ENCODE measurements at places on chromosomes 4 and X. TPM values are rescaled to one million over a fixed set of nuclear protein-coding genes. Genes with fewer than 3 reads are reported as not detected.

The FDCSP gene
- total RNA-seq, result not detected

- no peak for DNase-seq
Observed at GRCh38 chr4:181753207-181753606, 490.0 kb upstream of the TENM3 start.

DNA sequence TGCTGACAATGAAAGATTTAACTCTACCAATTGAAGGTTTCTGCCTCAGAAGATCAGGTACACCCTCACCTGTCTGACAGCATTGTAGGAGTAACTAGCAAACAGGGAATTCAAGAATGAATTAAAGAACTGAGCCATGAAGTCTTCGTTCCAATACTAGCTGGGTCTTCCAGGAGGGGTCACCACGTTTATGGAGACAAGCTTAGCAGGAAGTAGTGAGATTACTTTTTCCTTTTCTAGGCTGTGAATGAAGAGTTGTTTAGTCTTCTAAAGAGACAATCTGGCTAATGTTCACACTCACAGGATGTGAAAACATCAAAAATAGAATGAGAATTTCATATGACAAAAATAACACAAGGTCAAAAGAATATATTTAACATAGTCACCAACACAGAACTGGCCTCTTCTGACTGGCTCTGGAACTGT is 54.9 kb downstream of the REELD1 start:
- DNase-seq, result no peak

The TEX13B gene
- total RNA-seq, result not detected

The SLC49A3 gene
- total RNA-seq, result 0.62 TPM

DNA sequence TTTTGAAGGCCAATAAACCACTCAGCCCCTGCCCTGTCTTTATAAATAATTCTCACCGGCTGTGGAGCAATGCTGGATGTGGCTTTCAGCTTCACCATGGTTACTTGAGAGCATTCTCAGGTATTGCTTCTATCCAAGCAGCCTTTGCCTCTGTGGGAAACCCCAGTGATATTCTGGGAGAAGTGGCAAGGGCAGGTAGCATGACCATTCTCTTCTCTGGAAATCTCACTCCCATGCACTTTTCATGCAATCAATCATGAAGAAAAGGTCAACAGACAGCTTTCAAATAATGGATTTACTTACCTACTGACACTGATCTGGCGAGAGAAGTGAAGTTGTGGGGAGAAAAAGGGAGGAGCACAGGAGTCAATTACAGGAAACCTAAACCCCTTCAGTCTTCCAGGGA is 49.5 kb downstream of the UNC5C start:
- no peak for DNase-seq

Data from occipital lobe (tissue), 3 donors.